LNCaP clone FGC (cell line): ENCODE measurements at places on chromosomes 1 and 21.

DNA sequence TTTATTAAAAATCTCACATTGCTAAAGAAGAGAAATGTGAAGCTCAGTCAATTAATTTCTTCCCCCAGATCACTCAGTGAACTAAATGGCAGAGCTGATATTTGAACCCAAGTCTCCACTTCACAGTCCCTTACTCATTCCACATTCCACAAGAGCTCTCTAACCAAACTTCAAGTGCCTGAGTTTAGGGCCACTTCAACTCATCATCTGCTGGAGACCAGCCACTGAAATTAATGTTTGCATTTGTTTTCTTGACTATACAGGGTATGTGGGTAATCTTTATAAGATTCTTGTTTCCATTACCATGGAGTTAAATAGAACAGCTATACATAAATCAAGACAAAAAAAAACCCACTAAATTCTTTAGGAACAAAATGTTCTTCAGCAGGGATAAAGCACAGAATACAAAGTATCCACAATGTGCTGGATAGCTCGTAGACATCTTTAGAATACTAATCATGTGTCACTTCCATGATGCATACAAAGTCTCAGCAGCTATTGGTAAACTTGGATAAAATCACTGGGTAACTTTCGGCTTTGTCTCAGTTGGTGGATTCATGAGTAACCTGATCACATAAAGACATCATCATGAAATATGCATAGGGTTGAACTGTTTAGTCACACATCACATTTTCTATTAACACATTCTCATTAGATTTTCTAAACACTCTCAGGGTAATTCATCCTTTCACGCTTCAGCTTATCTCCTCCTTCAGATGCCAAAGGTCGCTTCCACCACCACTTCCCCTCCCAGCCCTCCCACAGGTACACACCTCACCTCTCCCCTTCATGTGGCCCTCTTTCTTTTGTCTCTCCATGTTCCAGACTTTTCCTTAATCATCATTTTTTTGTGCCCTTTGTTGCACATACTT, 89.8 kb downstream of the LRRC53 start:
- DNase-seq: no peak

DNA sequence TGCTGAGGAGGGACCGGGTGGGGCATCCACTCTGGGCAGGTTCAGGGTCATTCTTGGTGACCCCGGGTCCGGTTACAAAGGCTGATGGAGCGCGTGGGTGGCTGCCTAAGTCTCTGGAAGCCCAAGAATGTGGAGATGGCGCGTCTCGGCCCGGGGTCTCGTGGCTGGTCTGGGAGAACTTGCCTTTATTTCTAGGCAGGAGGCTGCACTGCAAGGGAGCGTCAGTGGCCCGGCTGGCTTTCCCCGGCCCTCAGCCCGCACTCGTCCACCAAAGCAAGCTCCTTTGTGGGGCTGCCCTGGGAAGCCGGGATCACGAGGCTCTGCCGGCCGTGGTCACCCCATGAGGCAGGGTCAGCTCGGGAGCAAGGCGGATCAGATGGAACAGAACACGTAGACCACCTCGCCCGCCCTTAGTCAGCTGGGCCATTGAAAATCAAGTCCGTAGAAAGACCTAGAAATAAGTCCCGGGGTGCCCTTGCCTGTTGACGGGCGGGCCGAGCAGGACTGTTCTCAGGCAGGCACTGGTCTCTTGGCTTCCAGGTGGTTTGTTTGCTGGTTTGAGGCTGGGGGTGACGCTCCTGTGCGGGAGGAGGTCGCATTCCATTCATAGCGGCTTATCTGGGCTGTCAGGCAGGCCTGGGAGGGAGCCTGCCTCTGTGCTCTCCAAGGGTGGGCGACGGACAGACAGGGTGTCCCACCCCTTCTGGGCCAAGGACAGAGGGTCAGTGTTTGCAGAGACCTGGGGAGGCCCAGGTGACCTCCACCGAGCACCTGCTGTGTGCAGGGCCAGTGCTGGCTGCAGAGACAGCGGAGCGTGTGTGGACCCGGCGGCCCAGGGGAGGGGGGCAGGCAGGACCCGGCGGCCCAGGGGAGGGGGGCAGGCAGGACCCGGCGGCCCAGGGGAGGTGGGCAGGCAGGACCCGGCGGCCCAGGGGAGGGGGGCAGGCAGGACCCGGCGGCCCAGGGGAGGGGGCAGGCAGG, 25.8 kb downstream of the COL18A1 start:
- DNase-seq: no peak

DNA sequence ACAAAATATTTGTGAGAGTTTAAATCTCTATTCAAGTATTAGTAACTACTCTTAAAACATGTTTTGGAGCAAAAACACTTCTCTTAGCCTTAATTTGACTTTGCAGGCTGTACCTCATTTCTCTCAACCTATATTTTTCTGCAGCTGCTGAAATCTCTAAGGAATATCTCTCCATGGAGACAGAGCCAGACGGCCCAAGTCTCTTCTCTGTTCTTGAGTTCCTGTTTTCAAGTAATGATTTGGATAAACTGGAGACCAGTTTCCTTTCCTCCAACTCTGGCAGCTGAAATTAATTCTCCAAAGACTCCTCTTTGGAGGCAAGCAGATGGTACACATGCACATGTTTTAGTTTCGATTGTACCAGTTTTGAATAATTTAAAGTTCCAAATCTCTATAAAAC, 659.7 kb upstream of the NEGR1 start:
- DNase-seq: no peak

DNA sequence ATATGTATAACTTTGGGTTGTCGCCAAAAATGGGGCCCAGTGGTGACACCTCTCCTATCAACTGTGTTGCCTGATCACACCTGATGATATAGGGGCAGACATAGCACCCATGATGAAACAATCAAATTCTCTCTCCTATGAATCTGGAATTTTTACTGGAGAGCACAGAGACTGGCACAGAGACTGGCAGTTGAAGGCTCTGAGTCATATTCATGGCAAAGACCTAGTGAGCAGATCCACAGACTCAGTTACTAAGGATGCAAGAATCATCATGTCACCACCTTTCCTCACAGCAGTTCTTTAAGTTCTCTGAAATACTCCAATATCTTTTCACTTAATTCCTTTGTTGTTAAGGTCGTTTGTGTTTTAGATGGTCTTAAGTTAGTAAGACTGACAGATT, 60.0 kb downstream of the APCS start:
- no peak for DNase-seq

DNA sequence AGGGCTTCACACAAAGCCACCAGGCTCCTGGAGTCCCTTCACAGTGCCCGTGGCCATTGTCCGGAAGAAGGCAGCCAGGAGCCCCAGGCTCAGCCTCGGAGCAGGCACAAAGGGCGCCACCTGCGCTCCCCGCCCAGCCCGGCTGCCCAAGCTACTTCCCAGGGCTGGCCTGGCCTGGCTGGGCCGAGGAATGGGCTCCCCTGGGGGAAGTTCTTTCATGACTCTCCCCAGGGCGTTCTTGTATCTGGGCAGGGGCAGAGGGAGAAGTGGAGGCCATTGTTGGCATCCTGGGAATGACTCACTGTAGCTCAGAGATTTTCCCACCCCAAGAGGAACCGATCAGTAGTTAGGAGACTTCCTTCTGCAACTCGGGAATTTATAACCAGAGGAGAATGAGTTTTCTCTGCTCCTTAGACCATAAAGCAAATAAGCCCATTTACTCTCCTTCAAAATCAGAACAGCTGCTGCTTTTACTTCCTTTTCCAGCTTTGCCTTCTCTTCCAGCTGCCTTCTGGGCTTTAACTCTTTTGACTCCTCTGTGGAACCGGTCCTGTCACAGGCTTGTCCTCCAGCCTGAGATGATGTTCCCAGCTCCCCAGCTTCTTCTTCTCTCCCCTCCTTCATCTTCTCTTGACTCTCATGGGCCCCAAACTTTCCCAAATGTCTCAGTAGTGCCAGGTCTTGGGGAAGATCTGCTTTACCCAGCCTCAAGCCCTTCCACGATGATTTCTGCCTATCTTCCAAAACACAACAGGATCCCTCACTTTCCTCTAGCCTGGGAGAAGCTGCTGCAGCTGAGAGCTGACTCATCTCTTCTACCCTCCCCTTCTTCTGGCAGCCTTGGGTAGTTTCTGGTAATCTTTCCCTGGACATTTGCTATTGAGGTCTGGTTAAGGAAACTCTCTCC, 118.7 kb upstream of the CD34 start:
- DNase-seq: no peak

GRCh38 chr1:178098262-178098661, 4.4 kb downstream of the RASAL2 start:
- DNase-seq: no peak

- no peak for DNase-seq
Measured at GRCh38 chr21:44399955-44400790, 46.8 kb downstream of the TRPM2 start.

GRCh38 chr1:113676524-113676923, 82.8 kb downstream of the PHTF1 start:
- no peak for DNase-seq

DNA sequence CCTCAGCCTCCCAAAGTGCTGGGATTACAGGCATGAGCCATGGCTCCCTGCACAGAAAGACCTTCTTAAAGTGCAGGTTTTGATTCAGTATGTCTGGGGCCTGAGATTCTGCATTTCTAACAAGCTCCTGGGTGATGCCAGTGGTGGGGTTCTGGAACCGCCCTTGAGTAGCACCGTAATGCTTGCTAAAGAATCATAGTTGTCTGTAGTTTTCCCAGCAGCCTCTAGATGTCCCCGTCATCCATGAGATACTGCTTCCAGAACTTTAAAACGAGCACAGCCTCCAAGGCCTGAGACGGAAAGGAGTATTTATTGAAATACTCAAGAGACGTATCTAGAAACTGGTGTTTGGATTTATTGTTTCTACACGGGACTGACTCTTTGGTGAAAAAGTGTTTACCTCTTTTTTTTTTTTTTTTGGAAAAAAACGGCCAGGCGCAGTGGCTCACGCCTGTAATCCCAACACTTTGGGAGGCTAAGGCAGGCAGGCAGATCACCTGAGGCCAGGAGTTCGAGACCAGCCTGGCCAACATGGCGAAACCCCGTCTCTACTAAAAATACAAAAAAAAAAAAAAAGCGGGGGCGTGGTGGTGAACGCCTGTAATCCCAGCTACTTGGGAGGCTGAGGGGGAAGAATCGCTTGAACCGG, 2.6 kb upstream of the TOR3A start:
- peak; percentile 64 for DNase-seq

DNA sequence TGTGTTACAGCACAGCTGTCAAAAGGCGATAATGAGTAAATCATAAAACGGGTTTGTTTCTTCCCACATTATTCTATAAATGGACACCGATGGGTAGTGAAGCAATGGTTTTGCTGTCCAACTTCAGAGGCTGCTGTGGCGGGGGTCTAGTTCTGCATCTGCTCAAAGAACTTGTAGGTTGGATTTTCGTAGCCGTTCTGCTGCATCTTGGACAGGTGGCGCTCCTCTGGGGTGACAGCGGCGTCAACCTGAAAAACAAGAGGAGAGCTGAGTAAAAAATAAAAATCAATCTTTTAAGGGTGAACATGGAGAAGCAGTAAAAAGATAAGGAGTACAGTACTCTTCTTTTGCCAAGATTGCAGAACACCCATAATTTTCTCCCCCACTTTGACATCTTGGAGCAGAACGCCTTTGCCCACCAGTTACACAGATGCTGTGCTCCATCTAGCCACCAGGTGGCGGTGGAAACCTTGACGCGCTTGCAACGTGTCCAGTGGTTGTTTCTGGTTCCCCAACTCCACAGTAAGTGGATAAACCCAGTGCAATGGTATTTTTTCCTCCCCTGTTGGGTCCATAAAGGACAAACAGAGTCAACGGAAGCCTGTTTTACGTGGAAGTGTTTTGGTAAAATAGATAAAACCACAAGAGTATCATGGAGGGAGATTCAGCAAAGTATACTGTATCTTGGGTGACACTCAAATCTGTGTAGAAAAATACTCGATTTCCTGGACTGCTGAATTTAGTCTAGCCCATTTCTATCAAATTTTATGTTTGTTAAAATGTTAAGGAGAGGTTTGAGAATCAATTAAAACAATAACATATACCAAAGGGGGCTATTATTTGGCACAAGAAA, 147.0 kb downstream of the GABPA start:
- DNase-seq: no peak
